ENCODE measurements at places on chromosomes 6 and 20.

DNA sequence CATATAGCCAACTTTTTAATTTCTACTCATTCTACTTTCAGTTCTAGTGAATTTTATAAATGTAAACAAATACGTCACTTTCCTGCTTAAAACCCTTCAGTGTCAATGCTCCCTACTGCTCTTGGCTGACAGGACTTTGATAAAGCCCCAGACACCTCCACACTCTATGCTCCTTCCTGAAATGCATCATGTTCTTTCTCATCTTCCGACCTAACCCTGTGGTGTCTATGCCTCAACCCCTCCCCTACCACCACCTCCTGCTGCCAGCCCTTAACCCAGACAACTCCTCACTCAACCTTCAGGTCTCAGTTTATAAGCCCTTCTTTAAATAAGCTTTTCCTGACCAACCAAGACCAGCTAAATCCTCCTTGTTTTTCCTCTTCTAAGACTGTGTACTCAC lies 19.1 kb downstream of the TLDC2 start:
- DNase-seq, result no peak

GRCh38 chr20:46356195-46357029 lies 48.1 kb upstream of the CDH22 start:
- DNase-seq, result no peak

- peak; percentile 96 for DNase-seq
Observed at GRCh38 chr6:3209114-3210023, 18.1 kb downstream of the TUBB2B start.

DNA sequence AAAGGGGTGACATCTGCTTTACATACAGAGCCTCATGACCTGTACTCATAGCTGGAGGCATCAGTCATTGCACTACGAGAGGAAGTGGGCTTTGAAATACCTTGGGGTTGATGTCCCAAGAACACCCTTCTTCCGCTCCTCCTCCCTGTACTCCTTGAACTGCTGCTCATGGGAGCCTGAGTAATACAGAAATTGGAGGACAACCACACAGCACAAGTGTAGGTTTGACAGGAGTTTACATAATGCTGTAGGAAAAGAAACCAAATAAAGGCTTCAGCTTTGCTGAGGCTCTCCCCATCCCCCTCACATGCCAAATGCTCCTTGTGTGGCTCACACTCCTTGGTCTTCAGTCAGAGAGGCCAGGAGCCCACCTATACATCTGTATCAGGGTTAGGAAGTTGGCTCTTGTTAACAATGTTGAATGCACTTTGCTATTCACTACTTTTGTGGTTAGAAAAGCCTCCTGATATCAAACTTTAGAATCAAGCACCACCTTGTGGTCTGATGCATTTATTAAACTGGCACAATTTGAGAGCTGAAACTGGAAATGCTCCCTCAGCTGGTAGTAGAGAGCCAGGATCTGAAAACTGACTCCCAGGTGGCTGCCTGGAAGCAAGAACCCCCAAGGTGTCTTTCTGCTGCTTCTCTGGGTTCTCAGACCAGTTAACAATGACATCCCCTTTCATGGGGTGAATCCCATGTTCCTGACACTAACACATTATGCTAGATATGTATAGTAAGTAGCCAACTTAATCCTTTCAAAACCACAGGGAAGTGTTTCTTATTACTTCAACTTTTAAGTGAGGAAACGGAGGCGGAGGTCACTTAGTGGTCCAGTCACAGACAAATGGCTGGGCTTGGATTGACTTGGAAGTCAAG lies 56.2 kb upstream of the EDN1 start:
- peak; percentile 89 for DNase-seq

DNA sequence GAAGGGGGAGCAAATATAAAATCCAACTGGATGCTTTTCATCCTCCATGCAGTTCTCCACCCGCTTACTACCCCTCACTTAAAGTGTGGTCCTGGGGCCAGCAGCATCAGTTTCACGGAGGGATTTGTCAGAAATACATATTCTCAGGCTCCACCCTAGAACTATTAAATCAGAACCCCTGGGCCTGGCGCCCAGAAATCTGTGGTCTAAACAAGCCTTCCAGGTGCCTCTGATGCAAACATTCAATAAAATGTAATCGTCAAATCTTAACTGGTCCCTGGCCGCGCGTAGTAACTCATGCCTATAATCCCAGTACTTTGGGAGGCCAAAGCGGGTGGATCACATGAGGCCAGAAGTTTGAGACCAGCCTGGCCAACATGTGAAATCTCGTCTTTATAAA lies 47.7 kb downstream of the ATXN1 start:
- DNase-seq, result no peak

DNA sequence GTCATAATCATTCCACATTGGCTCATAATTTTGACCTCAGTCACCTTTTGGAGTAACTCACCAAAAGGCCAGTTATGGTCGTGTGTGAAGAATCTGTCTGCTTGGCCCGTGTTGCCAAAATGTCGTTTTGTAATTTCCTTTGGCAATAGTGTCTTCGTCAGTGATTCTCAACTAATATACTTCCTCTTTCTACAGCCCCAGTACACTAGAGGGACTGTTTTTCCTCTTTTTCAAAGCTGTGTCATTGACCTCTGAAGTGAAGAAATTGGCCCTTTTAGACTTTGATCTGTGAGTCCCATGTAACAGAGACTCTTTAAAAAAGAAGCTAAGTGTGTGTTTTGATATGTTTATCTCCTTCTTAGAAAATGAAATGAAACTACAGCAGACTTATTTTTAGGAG lies 5.2 kb downstream of the FOXO3 start:
- peak; percentile 78 for DNase-seq

DNA sequence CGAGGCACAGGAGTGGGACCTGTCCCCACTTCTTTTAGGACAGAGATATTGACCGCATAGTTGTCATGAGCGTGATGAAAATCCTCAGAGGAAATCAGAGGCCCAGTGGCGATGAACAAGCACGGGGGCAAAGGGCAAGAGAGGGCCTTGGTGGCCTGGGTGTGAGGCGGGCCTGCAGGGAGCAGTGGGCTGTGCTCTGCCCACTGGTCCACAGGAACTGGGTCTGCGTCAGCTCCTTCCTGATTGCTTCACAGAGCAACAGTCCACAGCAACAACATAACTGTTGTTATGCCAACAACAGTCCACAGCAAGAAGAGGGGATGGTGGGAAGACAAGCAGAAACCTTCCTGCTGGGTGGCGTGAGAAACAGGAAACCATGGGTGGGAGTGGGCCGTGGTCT lies 335.6 kb downstream of the ZFAND3 start:
- DNase-seq, result no peak

DNA sequence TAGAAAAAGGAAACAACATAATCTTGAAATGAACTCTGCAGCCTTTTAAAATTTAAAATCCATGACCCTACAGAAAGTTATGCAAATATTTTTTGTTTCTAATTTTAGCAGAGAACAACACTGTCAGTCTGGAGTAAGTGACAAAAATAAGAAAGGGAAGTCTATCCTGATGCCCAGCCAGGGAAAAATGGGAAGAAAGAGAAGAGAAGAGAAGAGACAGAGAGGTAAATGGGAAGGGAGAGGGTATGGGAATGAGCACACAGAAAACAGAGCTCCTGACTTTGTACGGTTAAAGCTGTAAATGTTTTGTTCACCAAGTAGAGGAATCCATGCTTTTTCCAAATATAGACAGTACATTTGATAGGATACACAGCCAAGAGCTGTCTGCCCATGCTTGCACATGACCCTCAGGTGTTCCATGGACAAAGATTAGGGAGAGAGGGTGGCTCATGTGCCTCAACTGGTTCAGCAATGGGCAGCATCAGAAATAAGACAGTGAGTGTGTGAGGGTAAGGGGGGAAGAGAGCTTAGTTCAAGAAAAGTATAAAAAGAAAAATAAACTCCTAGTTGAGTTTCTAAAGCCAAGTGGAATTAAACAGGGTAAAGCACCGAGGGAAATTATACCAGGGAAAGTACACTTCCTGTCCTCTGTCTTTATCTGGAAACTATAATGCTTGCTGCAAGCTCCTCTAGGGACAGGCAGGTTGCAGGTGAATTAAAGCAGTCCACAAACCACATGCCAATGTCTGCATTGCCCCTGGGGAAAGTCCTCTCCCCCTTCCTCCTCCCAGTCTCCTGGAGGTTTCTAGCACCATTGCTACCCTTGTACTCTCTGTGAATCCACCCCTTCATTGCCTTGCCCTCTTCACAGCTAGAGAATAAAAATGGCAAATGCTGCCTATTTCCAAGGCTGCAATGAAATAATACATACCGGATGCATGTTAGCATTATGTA lies 30.0 kb downstream of the MAP3K5 start:
- no peak for DNase-seq

- DNase-seq, result no peak
Observed at GRCh38 chr6:98324446-98324845, 509.9 kb upstream of the POU3F2 start.

DNA sequence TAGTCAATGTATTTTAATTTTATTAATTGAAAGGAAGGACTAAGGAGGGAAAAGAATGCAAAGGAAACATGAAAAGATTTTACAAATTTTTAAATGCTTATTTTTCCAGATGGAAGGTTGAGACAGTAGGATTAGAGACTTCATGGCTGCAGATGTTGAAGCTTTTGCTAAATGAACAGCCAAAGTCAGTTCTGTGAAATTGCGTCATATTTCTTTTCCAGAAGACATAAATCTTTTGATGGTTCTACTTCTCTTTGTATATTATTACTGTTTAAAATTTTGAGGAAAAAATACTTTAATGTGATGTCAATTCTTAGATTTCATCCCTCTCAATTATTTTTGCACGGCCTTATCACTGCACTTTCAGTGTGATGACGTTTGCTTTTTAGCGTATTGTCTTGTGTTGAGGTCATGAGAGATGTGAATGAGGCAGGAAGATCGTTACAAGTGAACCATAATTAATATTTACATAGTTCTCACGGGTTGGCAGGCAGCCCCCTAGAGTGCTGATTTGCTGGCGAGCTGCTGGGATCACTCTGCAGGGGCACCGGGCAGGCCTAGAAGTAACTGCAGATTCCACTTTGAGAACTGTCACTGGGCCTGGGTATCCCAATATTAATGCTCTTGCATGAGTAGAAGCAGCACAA lies 158.1 kb downstream of the TBXT start:
- DNase-seq, result no peak

DNA sequence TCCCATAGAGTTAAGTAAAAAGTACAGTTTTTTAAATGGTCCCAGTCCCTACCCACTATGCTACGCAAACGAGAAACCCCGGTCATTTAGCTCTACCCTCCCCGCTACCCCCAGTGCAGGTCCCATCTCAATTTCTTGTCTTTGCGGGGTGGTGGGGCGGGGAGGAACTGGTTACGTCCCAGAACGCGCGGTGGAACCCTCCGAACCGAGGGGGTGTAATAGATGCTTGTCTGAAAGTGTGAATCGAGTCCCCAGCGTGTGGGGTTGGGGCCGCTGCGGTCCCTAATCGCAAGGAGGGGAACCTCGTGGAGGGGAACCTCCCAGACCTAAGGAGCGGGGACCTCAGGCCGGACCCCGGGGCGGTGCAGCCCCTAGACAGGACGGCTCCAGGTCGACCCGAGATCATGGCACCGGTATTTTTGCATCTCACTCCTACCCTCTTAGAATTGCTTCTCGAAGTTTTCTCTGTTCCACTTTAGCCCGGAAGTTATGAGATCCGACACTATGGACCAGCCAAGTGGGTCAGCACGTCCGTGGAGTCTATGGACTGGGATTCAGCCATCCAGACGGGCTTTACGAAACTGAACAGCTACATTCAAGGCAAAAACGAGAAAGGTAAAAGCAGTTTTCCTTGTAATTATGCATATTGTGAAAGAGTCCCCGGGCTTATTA lies 779 bp downstream of the HEBP2 start:
- peak; percentile 52 for DNase-seq

DNA sequence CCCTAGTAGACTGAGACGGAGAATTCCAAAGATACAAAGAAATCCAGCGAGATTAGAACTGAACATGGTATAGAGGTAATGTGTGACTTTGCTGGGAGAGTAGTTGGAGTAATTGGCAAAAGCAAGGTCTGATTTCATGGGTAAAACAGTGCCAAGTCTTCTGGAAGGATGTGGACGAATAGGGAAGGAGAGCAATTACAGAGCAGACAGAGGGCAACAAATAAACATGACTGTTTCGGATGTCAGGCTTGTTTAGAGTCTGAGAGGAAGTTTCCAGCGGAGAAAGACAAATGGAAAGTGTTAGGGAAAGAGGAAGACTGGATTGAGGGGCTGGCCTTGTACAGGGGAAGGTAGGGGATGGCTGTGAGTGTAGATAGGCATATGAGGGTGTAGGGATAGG lies 282.2 kb upstream of the PRND start:
- DNase-seq, result no peak

DNA sequence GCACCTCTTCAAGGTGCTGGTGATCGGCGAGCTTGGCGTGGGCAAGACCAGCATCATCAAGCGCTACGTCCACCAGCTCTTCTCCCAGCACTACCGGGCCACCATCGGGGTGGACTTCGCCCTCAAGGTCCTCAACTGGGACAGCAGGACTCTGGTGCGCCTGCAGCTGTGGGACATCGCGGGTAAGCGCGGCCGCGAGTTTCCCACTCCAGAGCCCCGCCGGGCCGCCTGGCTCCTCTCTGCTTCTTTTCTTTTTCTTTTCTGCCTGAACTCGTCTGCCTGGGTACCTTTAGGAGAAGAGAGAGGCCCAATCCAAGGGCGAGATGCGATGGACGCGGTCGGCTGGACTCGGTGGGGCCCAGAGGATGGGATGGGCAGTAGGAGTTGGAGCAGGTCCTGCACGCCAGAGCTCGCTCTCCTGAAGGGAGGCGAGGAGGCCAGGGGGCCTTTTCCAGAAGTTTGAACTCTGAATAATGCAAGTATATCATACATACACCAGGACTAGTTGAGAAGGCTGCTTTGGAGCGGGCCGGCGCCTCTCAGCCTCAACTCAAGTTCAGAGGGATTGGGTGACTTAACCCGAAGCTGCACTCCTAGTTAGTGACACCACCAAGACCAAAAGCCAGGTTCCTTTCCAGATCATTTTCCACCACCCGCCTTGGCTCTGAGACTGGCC lies 445 bp downstream of the RAB32 start:
- peak; percentile 71 for DNase-seq

GRCh38 chr6:168884646-168885086 lies 369.0 kb downstream of the THBS2 start:
- peak; percentile 64 for DNase-seq

- no peak for DNase-seq
Observed at GRCh38 chr6:5516036-5516435, 254.7 kb downstream of the FARS2 start.

DNA sequence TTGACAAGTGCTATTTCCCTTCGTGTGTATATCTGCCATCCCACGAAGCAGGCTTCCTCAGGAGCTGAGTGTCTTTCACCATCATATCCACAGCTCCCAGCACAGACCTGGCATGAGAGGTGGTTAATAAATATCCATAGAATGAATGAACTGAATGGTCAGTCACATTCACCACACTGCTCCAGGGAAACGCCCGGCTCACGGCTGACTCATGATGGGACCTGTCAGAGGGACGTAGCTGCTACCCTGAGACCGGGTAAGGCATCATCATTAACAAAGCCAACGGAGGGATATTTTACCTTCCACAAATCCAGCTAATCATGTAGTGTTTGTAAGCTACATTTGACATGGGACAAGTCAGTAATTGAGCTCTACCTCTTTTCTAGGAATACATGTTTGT lies 12.5 kb downstream of the AGPAT4 start:
- no peak for DNase-seq
